ENCODE measurements at places on chromosomes 7 and 10.

DNA sequence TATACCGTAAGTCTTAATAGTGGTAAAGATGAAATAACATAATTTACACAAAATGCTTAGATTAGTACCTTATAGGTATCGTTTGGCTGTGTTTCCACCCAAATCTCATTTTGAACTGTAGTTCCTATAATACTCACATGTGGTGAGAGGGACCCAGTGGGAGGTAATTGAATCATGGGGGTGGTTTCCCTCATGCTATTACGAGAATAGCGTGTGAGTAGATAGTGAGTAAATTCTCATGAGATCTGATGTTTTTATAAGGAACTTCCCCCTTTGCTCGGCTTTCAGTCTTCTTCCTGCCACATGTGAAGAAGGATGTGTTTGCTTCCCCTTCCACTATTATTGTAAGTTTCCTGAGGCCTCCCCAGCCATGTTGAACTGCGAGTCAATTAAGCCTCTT, 426.3 kb upstream of the POT1 start:
- DNase-seq: no peak

DNA sequence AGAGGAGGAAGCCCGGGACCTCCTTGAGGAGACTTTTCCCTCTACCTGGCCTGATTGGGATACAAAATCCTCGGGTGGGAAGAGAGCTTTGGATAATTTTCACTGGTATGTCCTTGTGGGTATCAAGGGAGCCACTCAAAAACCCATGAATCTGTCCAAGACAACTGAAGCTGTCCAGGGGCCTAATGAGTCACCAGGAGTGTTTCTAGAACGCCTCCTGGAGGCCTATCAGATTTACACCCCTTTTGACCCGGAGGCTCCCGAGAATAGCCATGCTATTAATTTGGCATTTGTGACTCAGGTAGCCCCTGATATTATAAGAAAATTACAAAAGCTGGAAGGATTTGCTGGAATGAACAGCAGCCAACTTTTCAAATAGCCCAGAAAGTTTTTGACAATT, 38.6 kb downstream of the ZNF25 start:
- no peak for DNase-seq

- DNase-seq: no peak
These were observed 36.6 kb upstream of the ZNRF2 start for GRCh38 chr7:30247541-30248401.

GRCh38 chr10:35752469-35753461, 110.7 kb upstream of the FZD8 start:
- DNase-seq: no peak

GRCh38 chr7:106329408-106329807, 44.6 kb upstream of the NAMPT start:
- no peak for DNase-seq

DNA sequence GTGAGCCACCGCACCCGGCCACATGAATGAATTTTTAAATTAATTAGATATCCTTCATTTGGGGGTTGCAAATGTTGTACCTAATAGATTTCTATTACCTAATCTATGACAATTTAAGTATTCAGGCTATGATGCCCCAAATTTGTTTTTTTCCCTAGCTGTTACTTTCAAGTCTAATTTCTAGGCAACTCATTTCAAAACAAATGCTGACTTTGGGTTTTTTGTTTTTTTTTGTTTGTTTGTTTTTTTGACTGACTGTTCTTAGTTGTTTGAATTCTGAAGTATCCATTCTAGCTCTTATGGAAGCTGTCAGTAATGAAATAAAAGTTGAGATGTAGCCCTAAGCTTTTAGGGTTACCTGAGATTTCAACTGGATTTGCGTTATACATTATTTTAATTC, 62.3 kb downstream of the CREM start:
- DNase-seq: no peak

DNA sequence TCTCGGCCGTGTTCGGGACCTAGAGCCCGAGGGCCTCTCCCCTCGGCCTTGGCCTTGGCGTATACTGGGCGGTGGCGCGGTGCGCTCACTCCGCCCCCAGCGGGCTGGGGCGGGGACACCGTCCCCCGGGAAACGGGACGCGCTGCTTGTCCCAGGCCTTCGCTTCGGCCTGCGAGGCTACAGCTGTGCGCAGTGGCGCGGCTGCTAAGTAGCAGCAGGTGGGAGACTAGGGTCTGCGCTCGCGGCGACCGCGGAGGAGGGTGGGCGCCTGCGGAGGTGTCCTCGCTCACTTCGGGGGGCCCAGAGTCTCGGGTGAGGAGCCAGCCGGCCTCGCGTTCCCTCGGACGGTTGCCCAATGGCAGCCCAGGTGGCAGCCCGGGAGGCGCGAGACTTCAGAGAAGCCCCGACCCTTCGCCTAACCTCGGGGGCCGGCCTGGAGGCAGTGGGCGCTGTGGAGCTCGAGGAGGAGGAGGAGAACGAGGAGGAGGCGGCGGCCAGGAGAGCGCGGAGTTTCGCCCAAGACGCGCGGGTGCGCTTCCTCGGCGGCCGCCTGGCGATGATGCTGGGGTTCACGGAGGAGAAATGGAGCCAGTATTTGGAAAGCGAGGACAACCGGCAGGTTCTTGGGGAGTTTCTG, at the start of gene DNAH11:
TSS of gene DNAH11 (plus strand) at position 149 of the 637 bp plus-strand sequence. CDS start at position 356, 207 bp downstream.
- no peak for DNase-seq
